ENCODE measurements at places on chromosomes 12 and 14.

GRCh38 chr12:45226021-45226420 is 10.1 kb downstream of the ANO6 start:
- DNase-seq: no peak

DNA sequence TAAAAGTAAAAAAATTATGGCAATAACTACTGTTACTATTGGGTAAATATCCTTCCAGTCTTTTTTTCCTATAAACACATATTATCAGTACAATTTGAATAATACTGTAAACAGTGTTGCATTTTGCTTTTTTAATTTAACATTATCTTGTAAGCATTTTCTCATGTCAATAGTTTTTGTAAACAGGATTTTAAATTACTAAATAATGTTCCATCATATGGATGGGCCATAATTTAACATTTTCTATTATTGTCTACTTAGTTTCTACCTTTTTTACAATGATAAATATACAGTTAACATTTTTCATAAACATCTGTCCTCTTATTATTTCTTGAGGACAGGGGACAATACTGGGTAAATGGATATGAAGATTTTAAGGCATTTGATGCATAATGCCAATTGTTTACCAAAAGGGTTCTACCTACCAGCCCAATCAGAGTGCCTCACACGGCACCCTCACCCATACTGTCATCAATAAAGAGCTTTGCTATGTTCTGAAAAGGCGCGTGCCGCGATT is 759 bp upstream of the ACVR1B start:
- DNase-seq: no peak

DNA sequence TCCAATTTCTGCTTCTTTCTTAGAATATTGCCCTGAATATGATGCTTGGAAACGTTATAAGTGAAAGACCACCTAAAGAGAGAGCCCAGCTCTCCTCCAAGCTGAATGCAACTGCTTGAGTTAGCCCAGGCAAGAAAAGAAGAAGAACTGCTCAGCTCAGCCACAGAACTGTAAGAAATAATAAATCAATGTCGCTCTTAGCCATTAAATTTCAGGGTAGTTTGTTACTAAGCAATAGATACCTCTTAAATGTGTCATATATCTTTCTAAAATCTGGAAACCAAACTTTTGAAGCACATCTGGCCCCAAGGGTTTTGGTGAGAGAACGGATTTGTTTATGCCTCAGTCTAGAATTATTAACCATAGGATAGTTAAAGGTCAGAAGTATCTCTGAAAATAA is 50.4 kb downstream of the SLC6A15 start:
- DNase-seq: no peak

GRCh38 chr14:101557811-101558738 is 3.2 kb upstream of the DIO3 start:
- DNase-seq: no peak

- no peak for DNase-seq
These were observed 672.9 kb downstream of the BCL11B start for GRCh38 chr14:98599082-98599481.
